ENCODE measurements at places on chromosomes 12 and 14.

GRCh38 chr14:57582746-57583145, 89.1 kb upstream of the CCDC198 start:
- no peak for DNase-seq

DNA sequence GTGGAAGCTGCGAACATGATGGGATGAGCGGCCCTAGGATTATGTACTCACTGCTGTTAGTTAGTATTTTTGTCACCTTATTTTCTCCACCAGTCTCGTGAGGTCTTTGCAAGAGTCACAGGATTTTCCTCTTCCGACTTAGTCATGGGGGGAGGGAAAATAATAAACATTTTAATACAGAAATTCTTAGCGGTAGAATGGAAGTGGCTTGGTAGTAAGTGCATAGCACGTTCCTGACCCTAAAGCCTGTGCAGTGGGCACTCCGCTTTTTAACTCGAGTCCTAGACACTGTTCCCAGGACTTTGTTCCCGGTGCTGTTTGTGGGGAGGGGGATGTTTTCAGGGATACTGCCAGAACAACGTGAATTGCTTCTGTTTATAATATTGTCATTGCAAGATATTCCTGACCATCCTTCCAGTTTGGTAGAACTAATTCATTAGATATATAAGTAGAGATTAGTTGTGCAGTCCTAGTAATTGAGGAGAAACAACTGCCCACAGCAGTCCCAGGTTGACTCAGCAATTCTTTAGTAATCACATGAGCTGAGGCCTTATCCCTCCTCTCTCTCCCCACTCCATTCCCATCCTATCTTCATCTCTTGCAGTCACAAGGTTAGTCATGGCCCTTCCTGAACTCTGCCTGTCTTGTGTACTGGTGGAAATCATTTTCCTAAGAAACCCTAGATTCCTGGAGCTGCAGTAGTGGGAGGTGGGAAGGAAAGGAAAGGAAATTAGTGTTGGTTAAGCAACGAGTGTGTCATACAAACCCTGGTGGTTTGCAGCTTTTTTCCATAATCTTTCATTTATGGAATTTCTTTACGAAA, 799 bp downstream of the SLC38A6 start:
- DNase-seq = no peak

DNA sequence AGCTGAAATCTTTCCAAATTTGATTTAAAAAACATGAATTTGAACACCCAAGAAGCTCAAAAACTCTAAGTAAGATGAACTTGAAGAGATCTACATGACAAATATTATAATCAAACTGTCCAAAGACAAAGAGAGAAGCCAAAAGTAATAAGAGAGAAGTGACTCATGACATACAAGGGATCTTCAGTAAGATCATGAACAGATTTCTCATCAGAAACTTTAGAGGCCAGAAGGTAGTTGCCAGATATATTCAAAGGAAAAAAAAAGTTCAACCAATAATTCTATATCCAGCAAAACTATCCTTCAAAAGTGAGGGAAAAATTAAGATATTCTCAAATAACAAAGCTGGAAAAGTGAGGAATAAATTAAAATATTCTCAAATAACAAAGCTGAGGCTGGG, 35.1 kb upstream of the MMP19 start:
- no peak for DNase-seq

GRCh38 chr14:63671987-63672386, 30.3 kb upstream of the WDR89 start:
- DNase-seq = no peak

DNA sequence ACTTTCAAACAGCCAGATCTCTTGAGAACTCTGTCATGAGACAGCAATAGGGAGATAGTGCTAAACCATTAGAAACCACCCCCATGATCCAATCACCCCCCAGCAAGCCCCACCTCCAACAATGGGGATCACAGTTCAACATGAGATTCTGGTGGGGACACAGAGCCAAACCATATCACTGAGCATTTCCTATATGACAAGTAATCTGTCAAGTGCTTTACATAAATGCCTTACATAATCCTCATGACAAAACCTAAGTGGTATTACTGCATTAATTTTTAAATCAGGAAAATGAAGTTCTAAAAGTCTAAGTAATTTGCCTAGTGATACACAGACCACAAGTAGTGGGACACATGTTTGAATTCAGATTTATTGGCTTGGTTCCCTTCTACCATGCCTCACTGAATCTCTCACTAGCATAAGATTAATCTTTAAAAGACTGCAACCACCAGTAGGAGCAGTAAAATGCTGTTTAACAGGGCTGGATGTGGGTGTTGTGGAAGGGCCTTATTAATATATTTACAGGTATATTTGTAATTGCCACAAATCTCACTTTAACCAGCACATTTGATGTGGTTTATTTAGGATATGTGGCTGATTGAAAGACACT, 323.1 kb upstream of the FBXO33 start:
- DNase-seq = no peak

GRCh38 chr12:68866950-68867349, 59.0 kb downstream of the MDM2 start:
- no peak for DNase-seq

GRCh38 chr12:15757553-15758255, 31.5 kb downstream of the EPS8 start:
- no peak for DNase-seq

- DNase-seq = no peak
Observed at GRCh38 chr12:13390381-13390861, 193.9 kb downstream of the EMP1 start.

DNA sequence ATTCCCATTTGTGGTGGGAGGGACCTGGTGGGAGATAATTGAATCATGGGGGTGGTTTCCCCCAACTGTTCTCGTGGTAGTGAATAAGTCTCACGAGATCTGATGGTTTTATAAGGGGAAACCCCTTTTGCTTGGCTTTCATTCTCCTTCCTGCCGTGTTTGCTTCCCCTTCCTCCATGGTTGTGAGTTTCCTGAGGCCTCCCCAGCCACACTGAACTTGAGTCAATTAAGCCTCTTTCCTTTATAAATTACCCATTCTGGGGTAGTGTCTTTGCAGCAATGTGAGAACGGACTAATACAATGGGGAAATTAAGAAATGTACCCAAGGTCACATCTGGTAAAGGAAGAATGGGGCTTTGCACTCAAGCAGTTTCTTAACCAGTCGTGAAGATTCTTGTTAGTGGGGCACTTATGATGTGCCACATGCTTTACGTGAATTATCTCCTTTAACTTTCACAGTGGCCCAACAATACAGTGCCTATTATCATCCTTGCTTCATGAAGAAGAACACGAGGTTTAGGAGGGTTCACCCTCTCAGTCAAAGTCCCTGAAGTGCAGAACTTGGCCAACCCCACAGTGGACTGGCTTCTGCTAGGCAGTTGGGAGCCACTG, 234.3 kb downstream of the EFCAB11 start:
- no peak for DNase-seq

- DNase-seq = no peak
Observed at GRCh38 chr12:69131077-69131476, 108.3 kb upstream of the CPSF6 start.

All from activated T-cell treated with anti-CD3 and anti-CD28 coated beads, Interleukin-2, amount 50 U/mL, for 1 hour (primary cell).